Ecto neural progenitor cell (in vitro differentiated cells): ENCODE measurements at places on chromosomes 6 and 20.

DNA sequence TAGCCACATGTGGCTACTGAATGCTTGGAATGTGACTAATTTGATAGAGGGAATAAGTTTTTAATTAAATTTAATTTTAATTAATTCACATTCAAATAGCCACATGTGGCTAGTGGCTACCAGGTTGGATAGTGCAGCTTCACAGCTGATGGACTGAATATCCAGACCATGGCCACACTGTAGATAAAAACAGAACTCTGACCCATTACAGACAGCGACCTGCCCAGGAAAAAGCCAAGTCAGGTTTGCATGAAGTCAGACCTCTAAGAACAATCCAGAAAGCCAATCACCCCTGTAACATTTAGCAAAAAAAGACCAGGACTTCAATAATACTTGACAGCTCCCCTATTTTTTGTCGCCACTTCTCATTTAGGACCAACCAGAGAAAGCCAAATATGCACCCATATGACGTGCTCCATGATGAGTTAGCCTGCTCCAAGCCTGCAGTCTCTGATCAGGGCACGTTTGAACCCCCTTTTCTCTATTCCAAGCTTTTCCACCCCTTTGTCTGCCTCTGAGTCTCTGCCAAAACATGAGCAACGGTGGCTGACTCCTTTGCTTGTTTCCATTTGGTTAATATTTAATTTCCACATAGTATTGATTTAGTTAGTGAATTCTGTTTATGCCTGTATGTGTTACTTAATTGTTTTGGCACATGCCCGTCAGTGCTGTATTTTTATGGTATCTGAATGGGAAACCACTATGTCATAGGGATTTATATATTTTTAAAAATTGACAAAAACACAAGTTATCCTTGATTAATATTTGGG, 636.3 kb downstream of the UTRN start:
- no peak for DNase-seq

GRCh38 chr20:21134883-21135493, 9.1 kb downstream of the KIZ start:
- DNase-seq, result no peak

DNA sequence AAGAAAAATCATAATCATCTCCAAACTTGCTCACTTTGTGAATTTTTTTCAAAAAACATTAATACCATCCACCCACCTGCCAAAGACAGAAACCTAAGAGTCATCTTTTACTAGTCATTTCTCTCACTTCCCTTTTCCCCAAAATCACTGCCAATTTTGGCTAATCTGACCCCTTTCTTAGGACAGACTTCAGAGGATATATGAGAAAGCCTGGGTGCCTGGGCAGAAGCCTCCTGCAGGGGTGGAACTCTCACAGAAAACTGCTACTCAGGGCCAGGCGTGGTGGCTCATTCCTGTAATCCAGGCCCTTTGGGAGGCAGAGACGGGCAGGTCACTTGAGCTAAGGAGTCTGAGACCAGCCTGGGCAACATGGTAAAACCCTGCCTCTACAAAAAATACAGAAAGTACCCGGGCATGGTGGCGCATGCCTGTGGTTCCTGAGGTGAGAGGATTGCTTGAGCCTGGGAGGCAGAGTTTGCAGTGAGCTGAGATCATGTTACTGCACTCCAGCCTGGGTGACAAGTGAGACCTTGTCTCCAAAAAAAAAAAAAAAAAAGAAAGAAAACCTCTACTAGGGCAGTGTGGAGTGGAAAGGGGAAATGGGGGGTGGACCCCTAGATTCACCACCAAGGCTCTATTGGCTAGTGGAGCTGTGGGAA, 3.8 kb downstream of the DEK start:
- DNase-seq, result peak; percentile 48

GRCh38 chr20:43095034-43095433, 94.7 kb downstream of the PTPRT start:
- DNase-seq, result no peak

DNA sequence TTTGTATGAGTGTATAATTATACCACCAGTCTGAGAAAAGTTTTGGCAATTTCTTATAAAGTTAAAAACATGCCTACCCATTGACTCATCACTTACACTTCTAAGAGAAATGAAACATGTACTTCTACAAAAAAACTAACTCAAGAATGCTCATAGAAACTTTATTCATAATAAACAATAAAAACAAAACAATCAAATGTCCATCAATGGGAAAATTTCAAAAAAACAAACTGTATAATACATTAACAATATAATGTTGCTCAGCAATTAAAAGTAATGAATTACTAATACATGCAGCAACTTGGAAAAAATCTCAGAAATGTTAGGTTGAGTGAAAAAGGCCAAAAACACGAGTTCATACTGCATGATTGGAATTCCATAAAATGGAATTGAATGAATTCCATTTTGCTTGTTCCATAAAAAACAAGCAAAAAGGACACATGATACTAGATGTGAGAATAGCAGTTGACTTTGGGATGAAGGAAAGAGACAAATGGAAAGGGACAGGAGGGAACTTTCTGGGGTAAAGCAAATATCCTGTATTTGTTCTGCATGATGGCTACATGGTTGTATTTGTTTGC, 726.6 kb downstream of the RFPL4B start:
- no peak for DNase-seq

DNA sequence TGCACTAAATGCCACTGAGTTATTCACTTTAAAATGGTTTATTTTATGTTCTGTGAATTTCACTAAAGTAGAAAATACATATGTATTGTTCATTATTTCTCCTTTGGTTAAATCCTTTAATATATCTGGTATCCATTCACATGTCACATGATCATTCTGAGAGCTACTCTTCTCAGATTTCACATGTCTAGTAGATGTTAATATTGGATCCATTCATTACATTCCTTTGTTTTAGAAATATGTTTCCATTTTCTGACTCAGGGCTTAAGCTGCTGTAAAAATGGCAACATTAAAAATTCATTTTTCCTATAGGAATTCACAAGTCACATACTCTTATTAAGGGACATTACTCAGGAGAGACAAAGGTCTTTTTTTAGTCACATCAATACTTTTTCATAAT, 205.4 kb downstream of the ZFAND3 start:
- no peak for DNase-seq

- no peak for DNase-seq
These were observed 637.0 kb downstream of the COL12A1 start for GRCh38 chr6:74568861-74569260.
